ENCODE measurements at places on chromosomes 11 and 22.

GRCh38 chr11:128052912-128053641, 534.3 kb downstream of the ETS1 start:
- peak; percentile 67 for DNase-seq

DNA sequence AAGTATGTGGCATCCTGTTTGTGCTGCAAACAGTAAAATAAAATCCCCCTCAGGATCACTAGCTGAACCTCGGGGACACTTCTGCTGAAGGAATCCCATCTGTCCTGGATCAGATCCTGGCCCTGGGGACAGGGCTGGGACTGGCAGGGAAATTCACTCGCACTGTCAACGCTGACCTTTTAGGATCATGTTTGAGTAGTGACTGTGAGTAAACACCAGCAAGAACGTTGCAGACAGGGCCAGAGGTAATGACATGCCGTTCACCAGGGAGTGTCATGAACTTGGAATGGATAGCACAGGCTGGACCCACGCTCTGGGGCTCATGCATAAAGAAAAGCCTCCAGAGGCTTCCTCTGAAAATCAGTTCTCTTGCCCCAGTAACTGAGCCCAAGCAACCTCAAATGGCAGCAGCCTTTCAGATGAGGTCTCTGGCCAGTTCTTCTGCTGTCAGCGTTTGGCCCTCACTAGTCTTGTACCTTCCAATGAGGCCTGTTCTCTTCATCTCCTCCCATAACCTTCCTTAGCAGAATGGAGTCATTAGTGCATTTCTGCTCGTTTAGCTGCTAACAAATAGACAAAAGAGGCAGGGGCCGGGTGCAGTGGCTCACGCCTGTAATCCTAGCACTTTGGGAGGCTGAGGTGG, 51.0 kb upstream of the BARX2 start:
- DNase-seq: no peak

- DNase-seq: no peak
These were observed 13.2 kb upstream of the ADA2 start for GRCh38 chr22:17232406-17232805.

DNA sequence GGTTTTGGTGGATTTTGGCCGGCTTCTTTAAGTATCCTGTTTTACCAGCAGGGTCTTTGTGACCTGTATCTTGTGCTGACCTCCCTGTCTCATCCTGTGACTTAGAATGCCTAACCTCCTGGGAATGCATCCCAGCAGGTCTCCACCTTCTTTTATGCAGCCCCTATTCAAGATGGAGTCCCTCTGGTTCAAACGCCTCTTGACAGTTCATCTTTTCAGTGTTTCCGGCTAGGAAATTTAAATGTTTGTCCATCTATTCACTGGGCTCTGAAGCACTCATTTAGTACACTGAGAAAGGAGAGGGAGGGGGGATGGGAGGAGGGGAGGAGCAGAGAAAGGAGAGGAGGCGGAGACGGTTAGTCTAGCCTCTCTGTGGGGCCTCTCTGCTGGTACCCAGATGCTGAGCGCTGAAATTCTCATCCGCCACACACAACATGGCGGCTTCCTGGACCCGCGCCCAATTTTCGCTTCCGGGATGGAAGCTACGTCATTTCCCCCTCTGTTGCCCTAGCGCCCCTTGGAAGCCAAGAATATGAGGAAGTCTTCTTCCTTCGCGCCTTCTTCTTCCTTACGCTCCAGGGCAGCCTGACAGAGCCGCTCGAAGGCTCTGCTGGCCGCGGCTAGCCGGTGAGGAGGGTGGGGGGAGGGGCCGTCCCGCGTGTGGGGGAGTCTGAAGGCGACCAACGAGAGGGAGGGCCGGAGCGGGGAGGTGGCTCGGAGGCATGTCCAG, 69.0 kb upstream of the SYT13 start:
- peak; percentile 94 for DNase-seq

- peak; percentile 3 for DNase-seq
These were observed 18.2 kb upstream of the OR10W1 start for GRCh38 chr11:58286249-58286648.

GRCh38 chr22:42268852-42269410, 1.5 kb downstream of the TCF20 start:
- DNase-seq: no peak

- no peak for DNase-seq
These were observed 7.3 kb downstream of the DNAL4 start for GRCh38 chr22:38786631-38787030.

DNA sequence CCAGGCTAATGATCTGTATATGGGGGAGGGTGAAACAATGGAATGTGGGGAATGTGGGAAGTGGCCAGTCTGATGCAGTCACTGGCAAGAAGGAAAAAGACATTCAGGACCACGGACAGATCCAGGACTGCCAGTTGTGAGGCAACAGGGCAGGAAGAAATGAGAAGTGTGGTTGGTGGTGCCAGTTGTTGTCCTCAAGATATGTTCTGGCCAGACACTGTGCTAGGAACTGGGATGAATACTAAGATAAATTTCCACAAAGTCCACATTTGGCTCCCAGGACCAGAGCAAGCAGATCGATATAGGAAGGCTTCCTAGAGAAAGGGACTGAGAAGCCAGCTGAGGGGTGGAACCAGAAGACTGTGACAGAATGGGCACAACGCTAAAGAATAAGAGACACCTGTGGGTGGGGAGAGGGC, 6.8 kb upstream of the TPBGL start:
- peak; percentile 58 for DNase-seq

GRCh38 chr11:22780952-22781593, 48.5 kb downstream of the SVIP start:
- peak; percentile 25 for DNase-seq

DNA sequence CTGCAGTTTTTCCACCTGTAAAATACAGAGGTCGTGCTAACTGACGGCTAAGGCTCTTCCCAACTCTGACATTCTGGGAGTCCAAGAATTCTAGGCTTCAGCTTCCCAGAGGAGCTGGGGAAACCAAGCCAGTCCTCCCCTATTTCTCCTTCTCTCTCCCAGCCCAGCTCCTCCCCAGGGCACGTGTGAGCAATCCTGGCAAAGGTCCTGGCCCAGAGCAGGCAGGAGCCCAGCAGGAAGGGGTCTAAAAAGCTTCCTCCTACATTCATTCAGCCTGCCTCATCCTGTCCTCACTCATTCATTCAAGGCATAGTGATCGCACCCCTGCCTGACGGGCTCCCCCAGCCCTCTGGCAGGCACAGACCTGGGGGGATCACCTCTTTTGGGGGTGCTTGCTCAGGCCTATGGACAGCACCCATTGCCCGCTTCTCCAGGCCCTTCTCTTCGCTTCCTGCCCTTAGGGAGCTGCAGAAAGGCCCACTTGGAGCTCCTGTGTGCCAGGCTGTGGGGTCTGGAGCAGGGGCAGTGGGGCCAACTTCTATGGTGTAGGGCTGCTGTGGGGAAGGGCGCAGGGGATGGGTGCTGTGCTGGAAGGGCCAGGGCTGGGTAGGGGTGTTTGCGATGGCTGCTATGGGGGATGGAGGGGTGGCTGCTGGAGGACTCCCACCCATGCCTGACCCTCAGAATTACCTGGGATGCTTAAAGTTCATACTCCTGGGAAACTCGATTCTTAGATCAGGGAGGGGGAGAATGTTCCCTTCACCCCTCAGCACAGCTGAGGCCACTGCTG, 9.8 kb downstream of the KCNC1 start:
- DNase-seq: no peak
